Effector CD8-positive, alpha-beta T cell (primary cell): ENCODE measurements at places on chromosomes 11 and 22.

GRCh38 chr22:30183271-30183670 lies 63.3 kb downstream of the LIF start:
- DNase-seq, result no peak

DNA sequence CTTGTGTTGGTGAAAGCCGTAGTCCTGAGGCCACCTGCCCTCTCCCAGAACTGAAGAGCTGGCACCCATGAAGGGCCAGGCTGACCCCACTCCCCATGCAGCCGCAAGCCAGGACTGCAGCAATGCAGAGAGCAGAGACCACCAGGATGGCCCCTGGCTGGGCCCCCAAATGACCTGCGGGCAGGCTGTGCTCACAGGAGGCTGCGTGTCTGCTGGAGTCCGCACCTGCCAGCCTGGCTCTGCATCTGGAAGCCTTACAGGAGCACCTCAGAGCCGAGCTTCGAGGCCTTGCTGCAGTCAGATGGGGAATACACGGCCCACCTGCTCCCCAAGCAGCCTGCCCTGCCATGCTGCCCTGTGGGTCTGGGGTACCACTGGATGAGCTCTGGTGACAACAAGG lies 1336.8 kb downstream of the TBC1D22A start:
- DNase-seq, result no peak

DNA sequence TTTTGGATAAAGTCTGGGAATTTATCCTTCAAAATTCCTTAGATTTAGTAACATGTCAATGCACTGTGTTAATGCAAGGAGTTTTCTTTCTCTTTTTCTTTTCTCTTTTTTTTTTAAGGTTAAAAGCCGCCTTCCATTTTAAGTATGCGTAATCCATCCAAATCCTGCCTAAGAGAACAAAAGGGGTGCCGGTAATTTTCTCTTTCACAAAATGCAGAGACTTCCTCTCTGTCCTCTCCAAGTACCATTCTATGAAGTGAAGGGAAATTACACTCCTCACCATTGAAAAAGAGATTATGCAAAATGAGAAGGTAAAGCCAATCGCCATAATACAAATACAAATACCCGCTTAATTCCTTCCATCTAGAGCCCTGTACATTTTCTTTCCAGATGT lies 273.8 kb downstream of the BLID start:
- no peak for DNase-seq

DNA sequence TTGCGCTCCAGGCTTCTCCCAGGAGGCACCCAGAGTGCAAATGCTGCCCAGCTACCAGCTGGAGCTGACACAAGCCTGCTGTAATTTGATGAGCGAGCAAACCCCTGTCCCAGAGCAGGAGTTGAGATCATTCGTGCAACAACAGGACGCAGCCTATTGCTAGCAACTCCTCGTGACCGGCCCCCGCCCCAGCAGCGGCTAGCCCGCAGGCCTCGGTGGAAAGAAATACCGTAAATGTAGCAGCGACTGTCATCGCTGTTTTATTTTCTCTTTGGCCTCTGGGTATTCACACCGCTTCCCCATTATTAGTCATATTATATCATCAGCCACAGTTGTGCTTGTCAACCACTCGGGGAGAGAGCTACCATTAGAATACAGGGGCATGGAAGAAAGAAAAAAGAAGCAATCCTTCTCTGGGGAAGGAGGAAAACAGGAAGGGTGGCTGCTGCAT lies 59.2 kb upstream of the ATXN10 start:
- no peak for DNase-seq

DNA sequence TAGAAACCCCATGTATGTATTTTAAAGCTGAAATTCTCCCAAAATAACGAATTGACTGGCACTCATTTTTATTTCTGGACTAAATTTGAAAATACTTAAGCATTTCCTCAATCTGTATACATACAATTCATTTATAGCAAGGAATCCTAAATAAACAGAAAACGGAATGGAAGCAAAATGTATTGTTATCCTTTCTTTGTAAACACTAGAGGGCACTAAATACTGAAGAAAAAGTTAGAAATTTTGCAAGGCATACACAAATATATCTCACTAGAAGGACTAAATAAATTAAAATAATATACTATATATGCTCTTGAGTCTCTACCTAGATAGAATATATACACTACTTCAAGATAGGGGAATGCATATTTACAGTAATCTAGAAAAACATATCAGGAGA lies 23.1 kb upstream of the ANO5 start:
- DNase-seq, result no peak

- DNase-seq, result peak; percentile 34
These were observed 3.0 kb downstream of the PKP3 start for GRCh38 chr11:396948-397548.

GRCh38 chr11:48177661-48178060 lies 38.9 kb upstream of the OR4B1 start:
- DNase-seq, result no peak

DNA sequence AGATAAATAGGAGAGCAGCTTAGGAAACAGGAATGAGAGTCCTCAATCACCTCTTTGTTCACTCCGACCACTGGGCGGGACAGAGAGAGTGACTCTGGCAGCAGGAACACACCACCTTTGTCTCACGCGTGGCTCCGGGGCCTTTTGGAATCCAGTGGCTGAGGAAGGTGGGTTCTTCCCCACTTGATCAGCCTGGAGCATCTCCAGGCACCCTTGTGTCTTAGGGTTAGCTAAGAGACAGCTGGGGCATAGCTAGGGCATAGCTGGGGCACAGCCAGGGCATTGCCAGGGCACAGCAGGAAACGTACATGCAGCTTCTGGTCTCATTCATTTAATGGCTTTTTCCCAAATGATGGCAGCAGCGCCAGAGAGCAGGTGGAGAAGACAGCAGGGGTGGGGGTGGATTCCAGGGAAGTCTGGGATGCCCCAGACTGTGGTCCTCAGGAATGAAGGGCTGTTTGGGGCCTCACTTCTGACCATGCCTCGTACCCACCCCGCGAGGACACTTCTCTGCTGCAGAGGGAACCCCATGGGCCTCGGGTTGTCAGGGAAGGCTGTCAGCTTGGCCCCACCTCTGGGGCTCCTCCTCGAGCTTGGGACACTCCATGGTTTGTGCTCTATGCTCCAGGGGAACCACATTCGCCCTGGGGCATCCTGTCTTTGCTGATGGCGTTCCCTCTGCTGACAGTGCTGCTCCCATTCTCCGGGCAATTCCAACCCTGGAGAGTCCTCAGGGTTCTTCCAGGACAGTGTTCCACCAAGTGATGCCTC lies 30.4 kb upstream of the SHANK2 start:
- no peak for DNase-seq

- no peak for DNase-seq
These were observed 1236.4 kb downstream of the FAM181B start for GRCh38 chr11:81497202-81497804.

GRCh38 chr11:61012737-61013215 lies 41.3 kb downstream of the CD6 start:
- no peak for DNase-seq

- DNase-seq, result no peak
These were observed 525.1 kb downstream of the TBC1D22A start for GRCh38 chr22:47287516-47287915.

- no peak for DNase-seq
These were observed 53.2 kb upstream of the FTH1 start for GRCh38 chr11:62020661-62021060.

DNA sequence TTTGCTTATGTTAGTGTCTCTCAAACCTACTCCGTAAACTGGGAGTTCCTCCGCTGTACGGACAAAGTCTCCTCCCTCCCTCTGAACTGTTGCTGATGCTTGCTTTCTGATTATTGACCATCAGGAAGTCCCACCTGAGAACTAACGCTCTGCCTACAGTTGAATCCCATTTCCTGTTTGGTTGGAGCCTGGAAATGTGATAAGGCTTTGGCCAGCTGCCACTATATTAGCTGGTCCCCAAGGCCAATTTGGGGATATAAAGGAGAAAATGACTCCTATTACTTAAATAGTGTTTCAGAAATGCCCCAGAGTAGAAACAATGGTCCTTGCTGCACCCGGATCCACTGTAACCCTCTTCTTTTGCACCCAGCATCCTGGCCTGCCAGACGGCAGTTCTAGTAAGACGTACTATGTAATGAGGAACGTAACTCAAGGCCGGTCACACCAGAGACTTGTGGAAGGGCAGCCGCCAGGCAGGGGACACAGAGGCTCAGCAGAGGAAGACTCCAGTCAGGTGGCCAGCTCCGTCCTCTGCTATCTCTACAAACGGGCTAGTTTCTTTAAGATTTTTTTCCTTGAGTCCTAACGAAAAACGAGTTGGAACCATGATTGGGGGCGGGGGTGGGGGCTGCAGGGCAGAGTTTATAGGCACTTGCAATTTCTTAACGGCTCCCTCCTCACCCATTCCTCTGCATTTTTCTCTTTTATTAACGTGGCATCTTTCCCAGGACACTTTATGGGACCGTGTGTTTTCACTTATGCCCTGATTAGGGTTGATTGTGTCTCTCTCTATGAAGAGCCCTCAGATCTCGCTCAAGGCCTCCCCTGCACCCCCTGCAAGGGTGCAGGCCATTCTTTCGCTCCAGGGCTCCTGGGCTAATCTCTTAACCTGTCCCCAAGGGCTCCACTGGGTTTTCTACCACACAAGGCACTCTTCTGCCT lies 72.8 kb upstream of the CDON start:
- no peak for DNase-seq

GRCh38 chr11:126098204-126098769 lies 35.6 kb upstream of the CDON start:
- no peak for DNase-seq
